Testis (tissue), 5 donors: ENCODE measurements at places on chromosomes 5 and 9. TPM values are rescaled to one million over a fixed set of nuclear protein-coding genes. Genes with fewer than 3 reads are reported as not detected.

- no peak for DNase-seq
Observed at GRCh38 chr9:95826183-95826838, 49.2 kb upstream of the ERCC6L2 start.

- DNase-seq: no peak
Observed at GRCh38 chr9:2354856-2355696, 266.5 kb upstream of the VLDLR start.

DNA sequence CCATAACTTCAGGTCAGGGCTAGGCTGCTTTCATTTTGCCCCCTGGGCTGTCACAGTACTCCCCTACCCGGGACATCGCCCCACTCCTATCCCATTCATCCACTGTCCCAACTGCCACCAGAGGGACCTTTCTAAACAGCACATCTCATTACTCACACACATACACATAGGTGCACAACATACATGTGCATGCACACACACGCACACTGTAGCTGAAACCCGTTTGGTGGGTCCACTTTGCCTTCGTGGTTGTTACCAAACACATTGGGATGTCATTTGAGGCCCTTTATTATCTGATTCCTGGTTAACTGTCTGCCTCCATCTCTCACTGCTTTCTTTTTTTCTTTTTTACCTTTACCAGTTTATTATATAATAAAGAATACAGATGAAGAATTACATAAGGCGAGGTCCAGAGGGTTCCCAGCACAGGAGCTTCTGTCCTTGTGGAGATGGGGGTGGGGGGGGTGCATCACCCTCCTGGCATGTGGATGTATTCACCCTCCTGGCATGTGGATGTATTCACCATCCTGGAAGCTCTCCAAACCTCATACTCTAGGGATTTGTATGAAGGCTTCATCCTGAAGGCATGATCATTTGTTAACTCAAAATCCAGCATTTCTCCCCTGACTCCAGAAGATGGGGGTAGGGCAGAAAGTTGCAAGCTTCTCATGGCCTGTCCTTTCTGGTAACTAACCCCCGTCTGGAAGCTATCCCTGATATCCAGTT, 186.0 kb downstream of the GOLPH3 start:
- no peak for DNase-seq

OTP gene
- total RNA-seq: 0.37 TPM

SPINK7 gene
- total RNA-seq: not detected
